HT-29 (cell line): ENCODE measurements at places on chromosomes 13 and 19.

- no peak for DNase-seq
Measured at GRCh38 chr19:32150605-32151004, 194.8 kb upstream of the ZNF507 start.

- DNase-seq = no peak
Measured at GRCh38 chr13:80361298-80361697, 20.4 kb upstream of the SPRY2 start.

- no peak for DNase-seq
Measured at GRCh38 chr13:24678151-24678550, 2.1 kb upstream of the ATP12A start.

GRCh38 chr19:38152461-38153379 is 71.3 kb downstream of the DPF1 start:
- no peak for DNase-seq

DNA sequence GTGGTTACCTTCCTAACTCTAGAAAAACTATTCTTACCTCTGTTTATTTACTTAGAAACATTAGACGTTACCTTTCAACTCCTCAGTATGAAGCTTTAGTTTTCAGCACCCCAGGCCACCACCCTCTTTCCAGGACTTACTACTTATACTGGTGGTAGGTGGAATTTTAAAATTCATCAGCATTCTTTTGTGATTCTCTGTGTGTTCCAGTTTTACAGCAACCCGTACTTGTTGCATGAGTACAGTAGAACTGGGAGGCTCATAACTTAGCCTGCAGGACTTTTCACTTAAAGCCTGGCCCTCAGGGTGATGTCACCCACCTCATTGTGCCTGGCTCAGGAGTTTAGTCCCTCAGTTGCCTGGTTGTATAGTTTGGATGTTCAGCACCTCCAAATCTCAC is 49.4 kb upstream of the ALOX5AP start:
- no peak for DNase-seq

- DNase-seq = no peak
Measured at GRCh38 chr13:48562296-48563066, 29.6 kb upstream of the RCBTB2 start.

DNA sequence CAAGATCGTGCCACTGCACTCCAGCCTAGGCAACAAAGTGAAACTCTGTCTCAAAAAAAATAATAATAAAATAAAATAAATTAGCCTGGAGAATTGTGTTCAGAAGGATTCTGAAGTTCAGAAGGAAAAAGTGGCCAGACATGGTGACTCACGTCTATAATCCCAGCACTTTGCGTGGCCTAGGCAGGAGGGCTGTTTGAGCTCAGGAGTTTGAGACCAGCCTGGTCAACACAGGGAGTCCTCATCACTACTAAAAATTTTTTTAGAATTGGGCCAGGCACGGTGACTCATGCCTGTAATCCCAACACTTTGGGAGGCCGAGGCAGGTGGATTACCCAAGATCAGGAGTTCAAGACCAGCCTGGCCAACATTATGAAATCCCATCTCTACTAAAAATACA is 6.0 kb downstream of the RDH8 start:
- no peak for DNase-seq

GRCh38 chr19:861756-862580 is 2.5 kb downstream of the CFD start:
- peak; percentile 17 for DNase-seq

DNA sequence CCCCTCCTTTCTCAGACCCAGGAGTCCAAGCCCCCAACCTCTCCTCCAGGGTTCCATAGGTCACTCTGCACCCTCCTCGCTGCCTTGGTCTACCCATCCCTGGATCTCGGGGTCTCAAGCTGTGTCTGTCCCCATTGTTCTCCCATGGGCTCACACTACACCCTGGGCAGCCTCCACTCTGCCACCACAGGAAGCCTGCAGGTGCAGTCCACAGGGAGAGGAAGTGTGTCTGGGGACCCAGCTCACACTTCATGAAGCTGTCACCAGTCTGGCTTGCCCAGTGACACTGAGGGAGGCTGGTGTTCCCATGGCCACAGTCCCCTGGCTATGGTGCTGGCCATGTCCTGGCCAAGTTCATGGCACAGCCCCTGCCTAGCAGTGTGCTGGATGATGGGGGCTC is 5.3 kb downstream of the NECTIN2 start:
- DNase-seq = no peak

- no peak for DNase-seq
Measured at GRCh38 chr13:28865149-28865744, 45.1 kb downstream of the MTUS2 start.

- DNase-seq = peak; percentile 91
Measured at GRCh38 chr19:46731007-46731501, 14.1 kb upstream of the PRKD2 start.

GRCh38 chr19:45322311-45322710 is 364 bp downstream of the CKM start:
- DNase-seq = no peak

- no peak for DNase-seq
Measured at GRCh38 chr13:23578411-23579071, 8.3 kb downstream of the TNFRSF19 start.

- peak; percentile 43 for DNase-seq
Measured at GRCh38 chr13:51923983-51924539, 62.3 kb downstream of the CCDC70 start.

DNA sequence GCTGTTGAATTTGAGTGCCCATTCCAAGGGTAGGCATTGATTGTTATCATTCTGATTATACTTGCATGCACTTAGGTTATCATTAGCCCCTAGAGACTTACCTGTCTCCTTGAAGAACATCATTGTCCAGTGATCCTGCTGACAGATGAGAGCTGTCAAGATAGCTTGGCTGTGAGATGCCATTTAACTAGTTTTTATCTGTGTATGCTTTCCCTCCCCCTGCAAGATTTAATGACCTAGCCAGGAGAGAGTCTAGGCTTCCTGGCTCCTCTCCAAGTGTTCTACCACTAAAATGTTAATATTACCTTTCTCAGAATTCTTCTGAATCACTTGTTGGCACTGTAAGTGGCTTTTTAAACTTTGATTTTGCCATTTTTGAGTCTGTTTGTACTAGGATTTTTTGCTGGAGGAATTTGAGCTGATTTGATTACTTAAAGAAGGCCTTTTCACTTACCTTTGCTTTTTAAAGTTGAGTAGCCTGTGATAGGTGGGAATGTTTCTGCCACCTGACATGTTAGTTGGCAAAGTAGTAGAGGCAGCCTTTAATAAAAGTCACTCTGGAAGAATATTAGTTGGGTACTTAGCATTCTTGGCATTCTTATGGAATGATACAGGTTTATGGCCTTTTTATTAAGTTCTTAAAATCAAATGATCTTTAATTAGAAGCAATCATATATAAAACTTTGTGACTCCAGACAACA is 41.1 kb downstream of the ARHGAP35 start:
- peak; percentile 78 for DNase-seq

- DNase-seq = no peak
Measured at GRCh38 chr13:99417201-99418102, 83.8 kb upstream of the TM9SF2 start.

GRCh38 chr13:63403733-63404132 is 1988.1 kb upstream of the PCDH20 start:
- DNase-seq = no peak

DNA sequence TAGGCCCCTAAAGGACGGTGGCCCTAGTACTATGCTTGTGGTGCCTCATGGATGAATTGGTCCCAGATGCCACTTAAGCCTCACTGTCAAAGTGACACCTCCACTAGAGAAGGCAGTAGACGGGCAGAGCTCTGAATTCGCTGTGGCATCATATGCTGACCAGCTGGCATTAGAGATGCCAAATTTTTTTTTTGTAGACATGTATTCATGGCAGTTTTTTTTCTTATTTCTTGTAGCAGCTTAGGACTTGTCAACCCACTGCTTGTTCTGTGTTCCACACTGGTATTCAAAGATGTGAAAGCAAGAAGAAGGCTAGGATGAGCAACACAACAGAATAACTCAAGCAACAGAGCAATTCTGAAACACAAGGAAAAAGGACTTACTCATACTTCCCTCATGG is 212.5 kb downstream of the DLEU7 start:
- no peak for DNase-seq

DNA sequence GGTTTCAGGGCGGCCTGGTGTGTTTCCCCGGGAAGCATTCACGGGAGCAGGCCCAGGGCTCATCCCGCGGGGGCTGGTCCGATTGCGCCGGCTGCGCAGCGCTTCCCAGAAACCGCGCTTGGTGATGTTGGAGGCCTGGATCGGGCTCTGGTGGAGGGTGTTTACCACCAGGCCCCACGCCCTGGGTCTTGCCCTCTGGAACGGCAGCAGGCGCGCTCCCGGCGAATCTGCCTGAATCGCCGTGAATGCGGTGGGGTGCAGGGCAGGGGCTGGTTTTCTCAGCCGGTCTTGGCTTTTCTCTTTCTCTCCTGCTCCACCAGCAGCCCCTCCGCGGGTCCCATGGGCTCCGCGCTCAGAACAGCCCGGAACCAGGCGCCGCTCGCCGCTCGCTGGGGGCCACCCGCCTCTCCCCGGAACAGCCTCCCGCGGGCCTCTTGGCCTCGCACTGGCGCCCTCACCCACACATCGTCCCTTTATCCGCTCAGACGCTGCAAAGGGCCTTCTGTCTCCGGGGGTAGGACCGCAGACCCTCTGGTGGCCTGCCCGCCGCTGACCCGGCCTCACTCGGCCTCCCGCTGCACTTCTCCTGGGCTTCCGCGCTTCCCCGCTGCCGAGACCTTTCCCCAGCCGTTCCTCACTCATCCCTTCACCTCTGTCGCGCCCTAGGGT is 69.4 kb upstream of the GJB6 start:
- DNase-seq = no peak

GRCh38 chr13:110418944-110419343 is 111.9 kb downstream of the COL4A2 start:
- no peak for DNase-seq

- peak; percentile 33 for DNase-seq
Measured at GRCh38 chr19:2524840-2525723, 49.2 kb downstream of the GADD45B start.
